ENCODE measurements at places on chromosomes 7 and 10.
A peak's percentile ranks its signal among the peaks of the same experiment; 100 is the strongest.

DNA sequence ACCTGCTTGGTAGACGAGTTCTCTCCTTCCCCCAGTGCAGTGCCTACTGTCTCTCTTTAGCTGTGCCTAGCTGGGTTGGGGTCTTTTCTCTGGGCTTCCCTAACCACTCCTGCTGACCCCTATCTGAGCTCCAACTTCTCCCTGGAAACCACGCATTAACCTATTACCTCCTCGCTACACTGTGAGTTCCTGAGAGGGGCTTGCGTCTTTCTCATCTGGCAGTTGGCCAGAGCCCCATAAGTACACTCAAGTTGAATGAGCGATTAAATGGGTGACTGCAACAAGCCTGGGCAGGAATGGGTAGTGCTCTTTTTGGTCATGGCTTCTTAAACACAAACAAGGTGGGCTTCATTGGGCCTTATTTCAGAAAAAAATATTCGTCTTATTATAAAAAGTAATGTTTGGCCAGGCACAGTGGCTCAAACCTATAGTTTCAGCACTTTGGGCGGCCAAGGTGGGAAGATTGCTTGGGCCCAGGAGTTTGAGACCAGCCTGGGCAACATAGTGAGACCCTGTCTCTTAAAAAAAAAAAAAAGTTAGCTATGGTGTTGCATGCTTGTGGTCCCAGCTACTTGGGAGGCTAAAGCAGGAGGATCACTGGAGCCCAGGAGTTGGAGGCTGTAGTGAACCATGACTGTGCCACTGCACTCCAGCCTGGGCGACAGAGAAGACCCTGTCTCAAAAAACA, 41.4 kb downstream of the SYPL1 start:
- no peak for DNase-seq

DNA sequence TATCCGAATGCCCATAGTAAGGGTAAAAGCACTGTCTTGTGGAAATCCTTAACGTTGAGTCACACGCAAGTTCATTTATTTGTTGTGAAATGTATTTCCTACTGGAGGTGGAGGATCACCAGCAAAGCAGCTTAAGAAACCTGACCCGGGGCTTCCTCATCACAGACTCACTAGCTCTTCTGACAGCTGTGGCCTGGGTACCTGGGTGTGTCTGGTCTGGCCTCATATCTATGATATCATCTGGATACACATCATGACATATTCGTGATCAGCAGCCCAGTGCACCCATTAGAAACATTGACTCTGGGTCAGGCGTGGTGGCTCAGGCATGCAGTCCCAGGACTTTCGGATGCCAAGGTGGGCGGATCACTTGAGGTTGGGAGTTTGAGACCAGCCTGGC, 8.8 kb downstream of the DRGX start:
- peak; percentile 33 for DNase-seq

- DNase-seq, result no peak
These were observed 121.8 kb downstream of the ARID5B start for GRCh38 chr10:62023329-62023728.

DNA sequence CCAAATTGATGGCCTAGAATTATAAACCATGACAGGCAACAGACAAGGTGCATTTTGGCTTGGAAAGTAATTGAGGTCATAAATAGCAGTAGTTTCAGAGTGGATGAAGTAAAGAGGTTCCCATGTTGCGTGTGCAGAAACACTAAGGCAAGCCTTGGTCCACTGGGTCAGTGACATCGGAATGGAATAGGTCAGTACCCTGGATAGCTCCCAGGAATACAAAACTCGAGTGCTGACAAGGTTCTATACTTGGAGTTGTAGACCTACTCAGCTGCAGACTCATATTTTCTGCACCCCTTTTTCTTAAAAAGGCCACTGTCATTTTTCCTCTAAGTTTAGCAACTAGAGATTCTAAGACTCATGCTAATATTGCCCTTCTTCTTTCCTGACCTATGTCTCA, 132.8 kb downstream of the DYNC1I1 start:
- DNase-seq, result peak; percentile 31

GRCh38 chr10:97427571-97428179, 1.7 kb downstream of the PGAM1 start:
- no peak for DNase-seq

Data from urothelium cell line (cell line).